NB4 (cell line): ENCODE measurements at places on chromosomes 11 and 22.

DNA sequence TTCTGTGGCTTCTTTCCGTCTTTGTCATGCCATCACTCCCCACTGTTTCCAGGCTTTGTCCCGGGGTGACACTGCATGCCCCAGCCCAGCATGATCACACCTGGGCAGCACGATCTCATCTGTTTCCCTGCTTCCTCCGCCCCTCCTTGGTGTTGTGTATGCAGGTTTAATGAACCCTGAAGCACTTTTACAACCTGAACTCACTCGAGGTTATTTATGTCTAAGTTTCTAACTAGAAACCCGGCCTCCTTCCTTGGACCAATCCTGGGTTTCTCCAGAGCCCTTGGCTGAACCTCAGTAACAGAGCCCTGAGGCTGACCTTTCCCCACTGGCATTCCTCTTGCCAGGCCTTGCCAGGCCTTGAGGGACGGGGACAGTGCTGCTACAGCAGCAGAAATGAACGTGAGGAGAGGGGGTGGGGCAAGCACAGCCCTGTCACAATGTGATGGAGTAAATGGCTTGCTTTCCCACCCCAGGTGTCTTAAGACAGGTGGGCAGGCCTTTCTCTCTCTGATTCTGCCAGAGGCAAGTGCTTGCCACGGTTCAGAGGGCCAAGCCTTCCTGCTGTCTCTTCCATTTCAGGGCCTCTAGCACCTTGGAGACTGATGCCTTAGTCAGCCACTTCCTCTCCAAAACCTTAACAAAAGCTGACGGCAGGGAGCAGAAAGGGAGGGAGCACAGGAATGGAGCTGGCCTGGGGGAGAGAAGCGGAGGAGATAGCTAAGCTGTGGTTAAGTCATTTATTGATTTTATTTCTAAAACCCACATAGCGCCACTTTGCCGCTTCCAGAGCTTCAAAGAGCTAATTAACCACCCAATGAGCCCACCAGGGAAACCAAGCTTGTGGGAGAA is 3.1 kb upstream of the PYGM start:
- peak; percentile 76 for DNase-seq

GRCh38 chr22:23230348-23231068 is 50.2 kb downstream of the BCR start:
- no peak for DNase-seq

DNA sequence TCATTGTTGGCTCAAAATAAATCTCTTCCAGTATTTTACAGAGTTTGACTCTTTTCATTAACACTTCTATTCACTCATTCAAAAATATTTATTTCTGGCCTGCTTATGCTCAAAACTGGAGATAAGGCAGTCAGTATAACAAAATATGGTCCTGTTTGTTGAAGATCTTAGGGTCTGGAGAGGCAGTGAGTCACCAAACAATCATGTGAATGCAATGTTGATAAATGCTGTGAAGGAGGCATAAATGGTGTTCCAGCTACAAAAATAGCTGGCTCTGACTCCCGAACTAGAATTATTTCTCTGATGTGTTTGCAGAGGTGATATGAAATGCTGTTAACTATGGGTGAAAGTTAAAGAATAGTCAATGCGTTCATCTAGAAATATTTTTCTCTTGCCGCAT is 390.6 kb downstream of the AASDHPPT start:
- no peak for DNase-seq

- no peak for DNase-seq
Observed at GRCh38 chr11:7639643-7640025, 33.7 kb downstream of the CYB5R2 start.

- DNase-seq, result no peak
Observed at GRCh38 chr11:26828288-26828687, 106.4 kb upstream of the SLC5A12 start.

DNA sequence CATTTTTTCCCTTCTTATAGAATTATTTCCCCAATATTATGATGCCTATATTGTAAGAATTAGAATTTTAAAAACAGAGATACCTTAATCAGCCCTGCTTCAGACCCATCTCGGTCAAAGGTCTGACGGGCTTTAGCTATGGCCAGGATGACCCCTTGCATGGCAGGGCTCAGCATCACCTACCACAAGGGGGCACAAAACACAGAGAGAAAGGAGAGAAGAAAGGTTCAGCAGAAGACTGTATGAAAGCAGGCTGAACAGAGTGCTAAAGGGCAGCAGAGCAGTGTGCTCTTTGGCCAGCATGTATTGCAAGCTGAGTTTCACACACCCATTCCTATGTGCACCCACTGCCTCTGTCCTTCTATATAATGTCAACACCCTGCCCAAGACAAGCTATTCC is 26.8 kb downstream of the CLDN25 start:
- DNase-seq, result peak; percentile 54

GRCh38 chr11:125214601-125215565 is 50.3 kb downstream of the PKNOX2 start:
- DNase-seq, result no peak

- no peak for DNase-seq
Observed at GRCh38 chr11:17898782-17899181, 114.1 kb downstream of the SERGEF start.

DNA sequence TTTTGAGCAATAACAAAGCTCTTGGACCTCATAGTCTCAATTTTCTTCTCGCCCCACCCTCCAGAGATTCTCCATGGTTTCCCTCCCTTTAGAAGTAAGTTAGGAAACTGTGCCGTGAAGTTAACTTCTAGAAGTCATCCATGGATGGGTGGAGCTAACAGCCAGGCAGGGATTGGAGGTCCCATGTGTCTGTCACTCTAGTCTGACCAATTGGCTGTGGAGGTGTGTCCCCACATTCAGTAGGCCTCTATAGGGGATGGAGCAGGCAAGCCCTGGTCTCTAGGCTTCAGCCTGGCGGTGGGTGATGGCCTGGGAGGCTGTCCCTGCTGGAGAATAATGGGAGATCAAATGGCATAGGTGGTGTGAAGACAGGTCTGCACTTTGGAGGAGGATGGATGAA is 50.7 kb downstream of the TP53I11 start:
- DNase-seq, result peak; percentile 79

GRCh38 chr11:8477151-8477550 is 116.9 kb downstream of the STK33 start:
- no peak for DNase-seq

DNA sequence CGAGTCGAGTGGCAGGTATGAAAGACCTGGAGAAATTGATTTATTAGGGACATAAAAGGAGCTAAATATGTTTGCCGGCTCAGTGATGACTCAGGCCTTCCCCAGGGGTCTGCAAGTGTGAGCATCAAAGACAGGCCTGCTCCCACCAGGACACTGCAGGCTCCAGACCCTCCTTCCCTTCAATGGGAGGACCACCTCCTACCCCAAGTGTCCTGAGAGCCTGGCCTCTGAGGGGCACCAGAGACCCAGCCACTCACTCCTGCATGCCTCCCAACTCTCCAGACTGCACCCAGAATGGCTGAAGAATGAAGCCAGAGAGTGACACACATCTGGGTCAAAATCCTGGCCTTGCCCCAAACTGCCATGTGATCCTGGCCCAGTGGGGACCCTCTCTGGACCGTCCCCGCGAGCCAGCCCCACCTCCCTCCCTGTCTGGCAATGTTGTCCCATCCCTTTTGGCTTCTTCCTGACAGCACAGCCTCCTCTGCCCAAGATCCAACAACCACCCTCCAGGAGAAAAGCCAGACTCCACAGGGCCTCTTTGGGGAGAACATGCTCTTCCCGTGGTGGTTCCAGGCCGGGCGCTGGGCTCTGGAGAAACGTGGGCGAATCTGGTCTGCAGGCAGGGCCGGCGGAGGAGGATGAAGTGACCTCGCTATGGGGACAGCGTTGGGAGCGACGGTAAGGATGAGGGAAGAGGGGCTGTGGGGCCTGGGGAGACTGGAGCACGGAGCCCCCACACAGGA is 36.2 kb downstream of the CYTH4 start:
- no peak for DNase-seq

DNA sequence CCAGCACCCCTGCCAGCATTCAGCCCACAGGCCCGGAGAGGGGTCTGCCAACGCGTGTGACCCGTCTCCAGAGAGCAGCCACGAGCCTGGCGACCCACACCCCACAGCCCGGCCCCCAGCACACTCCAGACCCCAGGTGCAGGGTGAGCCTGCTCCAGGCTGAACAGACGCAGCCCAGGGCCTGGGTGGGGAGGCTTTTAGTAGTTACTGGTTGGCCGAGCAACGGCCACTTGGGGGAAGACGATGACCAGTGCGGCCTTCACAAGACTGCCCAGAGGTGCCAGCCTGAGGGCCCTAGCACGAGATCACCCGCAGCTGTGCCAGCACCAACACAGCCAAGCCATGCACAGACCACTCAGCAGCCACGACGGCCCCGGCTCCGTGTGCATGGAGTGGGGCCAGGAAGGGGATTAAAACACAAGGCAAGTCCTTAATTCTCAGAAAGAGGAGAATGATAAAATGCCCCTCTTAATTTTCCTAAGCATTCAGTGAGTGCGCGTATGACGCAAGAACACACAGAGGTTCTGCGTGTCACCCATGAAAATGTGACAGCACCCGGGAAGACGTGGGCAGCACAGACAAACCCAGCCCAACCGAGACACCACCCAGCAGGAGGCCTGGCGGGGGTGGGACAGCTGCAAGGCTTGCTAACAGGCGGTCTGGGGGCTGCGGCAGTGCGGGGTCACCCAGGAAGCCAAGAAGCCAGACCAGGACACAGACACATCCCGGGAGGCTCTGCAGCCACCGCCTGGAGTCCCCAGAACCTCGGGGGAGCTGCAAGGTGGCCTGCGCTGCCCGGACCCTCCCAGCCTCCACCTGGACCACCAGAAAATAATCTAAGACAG is 47.6 kb downstream of the BRD1 start:
- peak; percentile 92 for DNase-seq

DNA sequence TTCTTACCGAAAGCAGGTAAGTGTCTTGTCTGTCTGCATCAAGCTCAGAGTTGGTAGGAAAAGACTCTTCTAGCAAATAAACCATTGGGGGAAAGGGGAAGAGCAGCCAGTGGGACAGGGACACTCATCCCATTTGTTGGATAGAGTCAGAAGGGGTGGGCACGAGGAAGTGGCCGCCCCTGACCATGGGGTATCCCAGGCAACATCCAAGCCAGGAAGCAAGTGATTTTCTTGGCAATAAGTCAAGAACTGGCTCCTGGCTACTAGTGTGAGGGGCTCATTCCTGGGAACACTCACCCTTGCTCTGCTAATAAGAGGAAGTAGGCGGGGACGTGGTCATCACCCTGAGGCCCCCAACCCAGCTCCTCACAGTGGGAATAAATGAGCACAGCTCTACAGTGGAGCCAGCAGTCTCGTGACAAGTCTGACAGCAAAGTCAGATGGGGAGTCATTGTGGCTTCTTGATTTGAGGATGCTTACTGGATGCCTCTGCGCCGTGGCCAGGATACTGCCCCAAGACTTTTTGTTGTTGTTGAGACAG is 6.7 kb downstream of the SLC25A18 start:
- DNase-seq, result peak; percentile 48

GRCh38 chr11:118151431-118151830 is 1.2 kb downstream of the SCN4B start:
- DNase-seq, result no peak

DNA sequence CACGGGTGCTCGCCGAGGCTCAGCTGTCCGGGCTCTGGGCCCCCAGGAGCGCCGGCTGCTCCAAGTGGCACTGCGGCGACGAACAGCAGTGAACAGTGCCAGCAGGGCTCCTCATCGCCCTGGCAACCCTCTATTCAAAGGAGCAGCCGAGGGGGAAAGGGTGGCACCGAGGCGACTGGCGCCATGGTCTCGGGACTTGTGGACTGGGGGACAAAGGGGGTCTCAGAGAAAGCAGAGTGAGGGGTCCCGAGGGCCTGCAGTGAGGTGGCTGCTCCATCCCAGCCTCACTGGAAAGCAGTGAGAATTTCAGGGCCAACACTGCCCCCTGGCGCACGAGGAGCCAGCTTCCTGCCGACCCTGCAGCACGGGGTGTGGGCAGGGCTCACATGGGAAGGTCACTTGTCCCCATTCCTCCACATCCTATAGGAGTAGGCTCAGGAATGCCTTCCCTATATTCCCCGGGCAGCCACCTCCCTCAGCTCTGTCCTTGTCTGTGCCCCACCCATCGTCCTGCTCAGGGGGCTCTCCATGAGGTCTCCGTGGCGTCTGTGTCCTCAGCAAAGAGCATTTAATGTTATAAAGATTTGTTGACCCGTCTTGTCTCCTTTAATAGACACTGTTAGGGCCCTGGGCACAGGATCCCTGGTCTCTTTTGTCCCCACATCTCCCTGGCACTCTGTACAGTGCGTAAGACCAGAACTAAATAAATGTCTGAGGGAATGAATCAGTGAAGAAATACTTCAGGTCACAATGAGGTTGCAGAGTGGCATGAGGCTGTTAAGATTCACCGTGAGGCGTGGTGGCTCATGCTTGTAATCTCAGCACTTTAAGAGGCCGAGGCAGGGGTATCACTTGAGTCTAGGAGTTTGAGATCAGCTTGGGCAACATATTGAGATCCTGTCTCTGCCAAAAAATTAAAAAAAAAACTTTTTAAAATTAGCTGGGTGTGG is 26.4 kb downstream of the LRFN4 start:
- DNase-seq, result peak; percentile 68

GRCh38 chr11:120749395-120749794 is 237.8 kb downstream of the GRIK4 start:
- DNase-seq, result no peak

DNA sequence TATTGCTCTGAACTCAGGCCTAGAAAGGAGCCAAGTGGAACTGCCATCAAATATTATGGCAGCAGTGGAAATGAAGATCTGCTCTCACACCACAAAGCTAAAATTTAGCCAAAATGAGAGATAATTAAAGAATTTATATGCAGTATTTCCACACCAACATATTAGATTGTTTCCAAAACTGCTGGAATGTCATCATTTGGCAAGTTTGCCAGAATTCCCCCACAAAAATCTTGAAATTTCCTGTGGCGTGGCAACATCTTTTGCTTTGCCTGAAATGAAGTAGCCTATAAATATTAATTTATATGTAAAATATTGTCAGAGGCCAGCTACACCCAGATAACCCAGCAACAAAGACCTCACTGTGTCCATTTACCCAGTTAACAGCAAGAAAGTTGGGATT is 13.8 kb downstream of the C11orf71 start:
- no peak for DNase-seq

DNA sequence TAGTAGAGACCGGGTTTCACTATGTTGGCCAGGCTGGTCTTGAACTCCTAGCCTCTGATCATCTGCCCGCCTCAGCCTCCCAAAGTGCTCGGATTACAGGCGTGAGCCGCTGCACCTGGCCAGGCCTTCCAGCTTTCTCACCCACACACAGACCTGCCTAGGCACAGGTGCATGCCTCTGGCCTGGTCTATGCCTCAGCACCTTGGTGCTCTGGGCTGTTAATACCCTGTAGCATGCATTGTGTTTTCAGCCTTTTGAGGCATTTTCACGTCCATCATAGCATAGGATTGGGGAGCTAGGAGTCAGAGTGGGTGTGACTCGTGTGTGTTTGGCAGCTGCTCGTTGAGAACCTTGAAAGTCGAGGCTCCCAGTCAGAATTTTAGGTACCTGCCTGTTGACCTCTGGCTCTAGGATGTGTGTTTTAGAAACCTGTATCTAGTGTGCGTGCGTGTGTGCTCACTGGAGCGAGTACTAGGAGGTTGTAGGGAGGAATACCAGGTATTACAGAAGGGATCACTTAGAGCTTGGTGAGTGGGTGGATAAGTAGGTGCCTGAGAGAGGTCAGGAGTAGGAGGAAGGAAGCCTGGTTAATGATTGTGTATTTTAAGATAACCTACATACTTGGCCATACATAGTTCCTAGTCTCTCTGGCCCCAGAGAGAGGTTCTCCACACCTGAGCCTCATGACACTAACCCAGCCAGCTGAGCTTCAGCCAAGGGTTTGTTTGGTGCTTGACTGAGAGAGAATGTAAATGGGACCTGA is 20.0 kb downstream of the CRKL start:
- no peak for DNase-seq

GRCh38 chr11:95716266-95716665 is 73.3 kb downstream of the FAM76B start:
- peak; percentile 80 for DNase-seq
